Left cardiac atrium (tissue), 4 donors: ENCODE measurements at places on chromosomes 3 and 15. TPM values are rescaled to one million over a fixed set of nuclear protein-coding genes. Genes with fewer than 3 reads are reported as not detected.

The TLR9 gene
- total RNA-seq = 0.29 TPM

The HIGD2B gene
- not detected for total RNA-seq

The DIS3L gene
- total RNA-seq = 36.7 TPM

The EPHA3 gene
- 5.6 TPM for total RNA-seq

The ITGB5 gene
- 86.1 TPM for total RNA-seq

The ZNF80 gene
- not detected for total RNA-seq

The UROC1 gene
- not detected for total RNA-seq

The EXD1 gene
- total RNA-seq = not detected

The ITIH1 gene
- total RNA-seq = not detected

The APBA2 gene
- total RNA-seq = 0.73 TPM

The PRRT3 gene
- 0.97 TPM for total RNA-seq

The GRIP2 gene
- 18.2 TPM for total RNA-seq

The RBPMS2 gene
- total RNA-seq = 403 TPM

The ANKUB1 gene
- total RNA-seq = not detected

The SERINC4 gene
- 0.18 TPM for total RNA-seq

The CYP1A2 gene
- total RNA-seq = not detected
